Stimulated activated CD4-positive, alpha-beta T cell treated with anti-CD3 and anti-CD28 coated beads, Interleukin-15, amount 100 ng/mL, for 24 hours (primary cell): ENCODE measurements at places on chromosomes 12 and 14.

DNA sequence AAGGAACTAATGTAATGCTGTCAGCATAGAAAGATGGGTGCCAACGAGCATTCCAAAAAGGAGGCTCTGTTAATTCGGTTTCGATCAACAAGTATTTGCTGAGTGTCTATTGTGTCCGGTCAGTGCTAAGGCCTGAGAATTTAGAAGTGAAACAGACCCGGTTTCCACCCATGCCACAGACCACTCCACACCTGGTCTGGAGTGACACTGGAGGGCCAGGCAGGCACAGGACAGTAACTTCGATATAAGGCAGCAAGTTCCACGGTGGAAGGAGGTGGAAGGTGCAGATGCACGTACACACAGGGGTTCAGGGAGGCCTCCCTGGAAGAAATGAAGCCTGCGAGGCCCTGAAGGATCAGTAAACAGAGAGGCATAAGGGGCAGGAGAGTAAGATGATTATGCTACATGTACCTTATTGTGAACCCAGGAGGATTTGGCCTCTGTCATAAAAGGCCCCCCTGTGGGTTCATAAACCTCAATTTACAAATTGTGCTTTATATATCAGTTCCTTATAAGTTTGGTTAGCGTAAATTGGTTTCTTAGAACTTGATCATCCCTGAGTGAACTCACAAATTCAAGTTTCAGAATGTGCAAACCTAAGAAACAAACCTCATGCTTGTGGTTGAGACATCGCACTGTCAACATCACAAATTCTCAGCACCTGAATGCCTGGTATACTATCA, 25.9 kb downstream of the SSH1 start:
- no peak for DNase-seq

DNA sequence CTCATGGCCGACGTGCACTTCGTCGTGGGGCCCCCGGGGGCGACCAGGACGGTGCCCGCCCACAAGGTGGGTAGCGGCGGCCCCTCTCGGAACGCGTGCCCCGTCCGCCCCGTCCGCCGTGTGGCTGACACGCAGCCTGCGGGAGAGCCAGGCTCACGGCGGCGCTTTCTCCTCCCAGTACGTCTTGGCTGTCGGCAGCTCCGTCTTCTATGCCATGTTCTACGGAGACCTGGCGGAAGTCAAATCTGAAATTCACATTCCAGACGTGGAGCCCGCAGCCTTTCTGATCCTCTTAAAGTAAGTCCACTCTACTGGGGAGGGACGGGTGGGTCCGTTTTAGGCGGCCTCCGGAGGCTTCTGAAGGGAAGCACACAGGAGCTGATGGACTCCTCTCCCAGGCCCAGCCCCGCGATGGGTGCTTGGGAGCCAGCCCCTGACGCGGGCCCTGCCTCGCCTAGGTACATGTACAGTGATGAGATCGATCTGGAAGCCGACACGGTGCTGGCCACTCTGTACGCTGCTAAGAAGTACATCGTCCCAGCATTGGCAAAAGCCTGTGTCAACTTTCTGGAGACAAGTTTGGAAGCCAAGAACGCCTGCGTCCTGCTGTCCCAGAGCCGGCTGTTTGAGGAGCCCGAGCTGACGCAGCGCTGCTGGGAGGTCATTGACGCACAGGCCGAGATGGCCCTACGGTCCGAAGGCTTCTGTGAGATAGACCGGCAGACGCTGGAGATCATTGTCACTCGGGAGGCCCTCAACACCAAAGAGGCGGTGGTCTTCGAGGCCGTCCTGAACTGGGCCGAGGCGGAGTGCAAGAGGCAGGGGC, 1.1 kb downstream of the BTBD6 start:
- DNase-seq = no peak

- no peak for DNase-seq
These were observed 41.6 kb downstream of the NDUFA12 start for GRCh38 chr12:94961911-94962310.

DNA sequence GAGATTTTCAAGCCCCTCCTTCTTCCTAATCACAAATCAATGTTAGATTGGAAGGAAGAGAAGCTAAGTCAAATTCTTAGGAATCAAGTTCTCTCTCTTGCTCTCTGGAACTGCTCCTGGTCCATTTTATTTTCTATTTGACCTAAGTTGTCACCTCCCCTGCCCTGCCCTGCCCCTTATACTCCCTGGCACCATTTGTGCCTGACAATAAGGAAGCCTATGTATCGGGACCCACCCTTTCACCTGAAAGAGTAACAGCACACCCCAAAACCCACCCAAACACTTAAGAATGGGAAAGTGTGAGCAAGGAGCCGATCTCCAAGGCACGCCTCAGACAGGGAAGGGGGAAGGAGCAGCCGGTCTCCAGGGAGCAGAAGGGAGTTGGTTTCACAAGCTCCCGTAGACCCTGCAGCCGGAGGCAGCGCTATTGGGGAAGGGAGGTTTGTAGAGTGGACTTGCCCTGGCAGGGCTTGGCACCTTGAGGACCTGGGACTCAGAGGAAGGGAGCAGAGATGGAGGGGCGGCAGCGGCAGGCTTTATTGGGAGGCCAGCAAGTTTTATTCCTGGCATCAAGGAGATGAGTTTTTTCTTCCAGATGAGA, 1.6 kb downstream of the LRRC74A start:
- DNase-seq = no peak

DNA sequence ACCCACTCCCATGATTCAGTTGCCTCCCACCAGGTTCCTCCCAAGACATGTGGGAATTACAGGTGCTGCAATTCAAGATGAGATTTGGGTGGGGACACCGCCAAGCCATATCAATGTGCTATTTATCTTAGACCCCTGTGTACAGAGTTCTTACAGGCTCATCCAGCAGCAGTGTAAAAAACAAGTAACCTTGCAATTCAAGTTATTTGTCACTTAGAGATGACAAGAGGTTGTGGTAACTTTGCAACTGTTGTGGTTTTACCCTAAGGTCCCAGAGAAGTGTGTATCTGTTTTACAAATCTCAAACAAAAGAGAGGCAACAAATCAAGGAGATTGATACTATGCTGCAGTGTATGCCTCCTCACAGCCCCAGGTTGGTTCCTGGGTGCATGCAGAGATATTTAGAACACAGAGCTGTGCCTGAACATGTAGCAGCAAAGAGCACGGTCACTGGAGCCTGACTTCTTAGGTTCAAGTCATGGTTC, 11.5 kb upstream of the HELB start:
- DNase-seq = no peak

DNA sequence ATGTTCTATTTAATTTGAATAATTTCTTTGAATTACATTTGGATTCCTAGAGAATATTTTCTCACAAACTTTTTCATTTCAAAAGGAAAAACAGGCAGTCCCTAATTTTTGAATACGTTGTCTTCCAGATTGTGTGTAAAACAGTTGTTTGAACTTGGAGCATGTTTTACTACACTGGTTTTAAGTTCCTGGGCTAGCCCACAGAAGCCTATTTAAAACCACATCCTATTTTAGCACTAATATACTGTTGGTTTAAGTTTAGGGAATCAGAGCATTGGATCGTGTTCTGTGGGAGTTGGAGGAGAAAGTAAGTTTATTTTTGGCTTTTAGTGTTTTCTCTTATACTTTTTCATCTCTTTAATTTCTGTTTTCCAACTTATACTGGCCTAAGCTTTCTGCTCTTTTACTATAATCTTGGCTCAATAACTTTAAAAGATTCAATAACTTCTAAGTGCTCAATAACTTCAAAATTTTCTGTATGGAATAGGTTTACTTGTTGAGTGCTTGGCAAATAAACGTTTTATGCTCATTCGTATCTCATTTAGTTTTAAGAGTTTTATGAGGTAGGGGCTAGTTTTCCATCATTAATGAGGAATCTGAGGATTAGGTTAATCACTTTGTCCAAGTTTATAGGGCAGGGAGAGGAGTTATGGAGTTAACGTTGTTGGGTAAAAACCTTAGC, 14.9 kb downstream of the LEMD3 start:
- DNase-seq = no peak

- no peak for DNase-seq
These were observed 75.4 kb upstream of the BDKRB2 start for GRCh38 chr14:96129128-96129736.
